Fibroblast of skin of right biceps (primary cell): ENCODE measurements at places on chromosomes 4 and X.

DNA sequence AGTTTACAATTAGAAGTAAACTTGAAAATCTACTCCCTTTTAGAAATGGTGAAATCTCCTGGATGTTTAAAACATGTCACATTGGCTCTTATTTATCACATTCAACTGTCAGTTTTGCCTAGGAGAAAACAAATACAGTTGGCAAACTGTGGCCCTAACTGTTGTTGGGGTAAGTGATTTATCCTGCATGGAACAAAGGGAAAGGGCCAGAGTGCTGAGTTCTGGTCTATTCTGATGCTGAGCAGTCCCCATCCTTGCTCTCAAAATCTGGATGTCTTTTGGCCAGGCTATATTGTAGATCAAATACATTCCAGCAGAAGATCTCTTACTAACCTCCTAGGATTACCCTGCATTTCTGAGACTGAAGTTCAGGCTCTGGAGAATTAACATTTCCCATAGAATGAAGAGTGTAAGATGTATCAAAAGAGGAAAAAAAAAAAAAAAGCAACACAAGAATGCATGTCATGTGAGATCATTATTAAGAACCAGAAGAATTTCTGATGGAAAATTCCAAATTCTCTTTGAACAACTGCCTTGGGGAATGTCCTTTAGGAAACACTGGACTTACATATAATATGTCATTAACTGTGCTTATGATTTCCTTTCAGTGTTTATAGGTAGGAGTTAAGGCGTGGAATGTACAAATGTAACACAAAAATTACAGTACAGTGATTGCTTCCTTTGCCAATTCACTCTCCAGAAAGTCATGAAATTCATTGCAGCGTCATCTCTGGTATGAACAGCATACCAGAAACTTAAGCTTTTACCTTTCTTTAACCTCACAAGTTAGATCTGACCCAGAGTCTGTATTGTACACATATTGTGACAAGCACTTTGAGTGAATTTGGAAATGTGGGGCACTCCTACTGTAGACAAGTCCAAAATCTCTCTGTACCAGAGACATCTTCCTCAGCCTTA lies 1012.5 kb upstream of the LCORL start:
- peak; percentile 5 for DNase-seq

DNA sequence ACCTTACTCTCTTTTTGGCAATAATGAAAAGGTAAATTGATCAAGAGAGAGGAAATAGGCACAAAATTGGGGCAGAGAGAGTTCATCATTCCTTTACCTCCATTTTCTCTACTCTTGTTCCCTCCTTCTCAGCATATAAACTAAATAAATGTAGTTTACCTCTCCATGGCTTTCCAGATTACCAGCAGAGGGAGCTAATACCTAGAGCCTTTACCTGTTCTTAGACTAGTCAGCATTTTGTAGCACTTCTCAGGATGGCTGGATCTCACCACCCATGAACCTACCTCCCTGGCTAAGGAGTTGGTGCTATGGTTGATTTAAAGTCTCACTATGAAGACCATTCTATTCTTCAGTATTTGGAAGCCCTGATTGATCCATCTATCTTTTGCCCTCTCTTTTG lies 15.7 kb downstream of the OFD1 start:
- DNase-seq, result no peak

GRCh38 chr4:128155231-128155855 lies 94.2 kb downstream of the LARP1B start:
- no peak for DNase-seq

- DNase-seq, result no peak
These were observed 130.9 kb upstream of the RPS6KA3 start for GRCh38 chrX:20397587-20397986.

- DNase-seq, result peak; percentile 22
These were observed 25.5 kb downstream of the MID2 start for GRCh38 chrX:107851215-107851614.

- peak; percentile 29 for DNase-seq
These were observed 71.8 kb downstream of the ASMT start for GRCh38 chrX:1686642-1687041.

DNA sequence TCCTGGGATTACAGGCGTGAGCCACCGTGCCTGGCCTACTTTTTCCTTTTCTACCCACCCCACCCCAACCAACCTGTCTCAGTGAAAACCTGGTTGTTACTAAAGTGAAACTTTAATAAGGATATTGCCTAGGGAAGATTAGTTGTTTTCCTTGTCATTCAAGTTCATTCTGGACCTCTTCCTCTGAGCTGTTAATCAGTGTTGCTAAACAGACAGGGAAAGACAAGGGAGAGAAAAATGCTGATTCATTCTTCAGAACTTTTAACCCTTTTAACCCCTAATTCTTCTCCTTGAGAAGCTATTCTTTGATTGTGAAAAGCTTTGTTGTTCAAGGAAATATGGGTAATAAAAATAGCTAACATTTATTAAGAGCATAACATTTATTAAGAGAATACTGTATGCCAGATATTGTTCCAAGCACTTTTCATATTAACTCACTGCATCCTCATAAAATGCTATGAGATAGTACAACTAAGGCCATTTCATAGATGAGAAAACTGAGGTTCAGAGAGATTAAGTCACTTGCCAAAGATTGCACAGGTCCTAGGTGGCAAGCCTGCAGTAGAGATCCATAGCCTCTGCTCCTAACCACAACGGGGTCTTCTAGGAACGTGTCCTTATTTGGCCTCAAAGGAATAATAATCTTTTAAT lies 34.8 kb downstream of the OSTC start:
- DNase-seq, result peak; percentile 24

DNA sequence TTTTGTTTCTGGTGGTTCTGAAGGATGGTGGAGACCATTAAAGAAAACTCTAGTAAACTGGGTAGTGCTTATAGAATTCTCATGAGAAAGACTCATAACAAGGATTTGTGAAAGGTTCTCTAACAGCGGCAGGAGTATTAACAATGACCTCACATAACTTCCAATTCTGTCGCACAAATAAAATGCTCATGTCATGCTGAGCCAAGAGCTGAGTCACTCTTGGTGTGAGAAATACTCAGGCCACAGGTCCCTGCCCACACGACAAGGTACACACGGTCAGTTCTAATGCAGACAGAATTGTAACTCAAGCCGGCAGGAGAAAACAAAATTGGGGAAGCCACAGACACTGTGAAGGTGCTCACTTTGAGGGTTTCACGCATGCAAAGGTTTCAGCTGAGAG lies 34.4 kb upstream of the C4orf50 start:
- DNase-seq, result no peak

DNA sequence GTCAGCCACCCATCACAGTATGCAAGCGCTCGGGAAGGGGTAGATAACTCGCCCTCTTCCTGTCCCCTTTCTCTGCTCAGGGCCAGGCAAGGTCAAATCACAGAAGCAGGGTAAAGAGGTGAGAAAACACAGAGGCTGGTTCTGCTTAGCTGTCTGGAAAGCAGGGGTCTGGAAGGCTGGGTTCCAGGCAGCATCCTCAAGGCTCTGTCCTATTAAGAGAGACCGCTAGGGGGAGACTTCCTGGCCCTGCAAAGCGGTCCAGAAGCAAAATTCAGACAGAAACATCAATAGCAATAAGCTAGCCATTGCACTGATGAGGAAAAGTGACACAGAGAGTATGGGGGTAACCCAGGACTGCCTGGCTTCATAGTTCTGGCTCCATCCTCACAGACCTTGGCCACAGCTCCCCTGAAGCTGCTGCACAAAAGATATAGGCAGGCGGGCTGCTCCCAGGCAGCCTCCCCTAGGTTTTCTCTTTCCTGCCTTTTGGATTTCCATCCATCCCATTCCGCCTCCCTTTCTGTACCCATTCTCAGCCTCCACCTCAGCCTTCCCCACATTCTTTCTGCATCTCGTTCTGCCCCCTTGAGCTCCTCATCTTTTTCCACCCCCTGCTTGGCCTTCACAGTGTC lies 308.5 kb downstream of the EVC2 start:
- peak; percentile 37 for DNase-seq

DNA sequence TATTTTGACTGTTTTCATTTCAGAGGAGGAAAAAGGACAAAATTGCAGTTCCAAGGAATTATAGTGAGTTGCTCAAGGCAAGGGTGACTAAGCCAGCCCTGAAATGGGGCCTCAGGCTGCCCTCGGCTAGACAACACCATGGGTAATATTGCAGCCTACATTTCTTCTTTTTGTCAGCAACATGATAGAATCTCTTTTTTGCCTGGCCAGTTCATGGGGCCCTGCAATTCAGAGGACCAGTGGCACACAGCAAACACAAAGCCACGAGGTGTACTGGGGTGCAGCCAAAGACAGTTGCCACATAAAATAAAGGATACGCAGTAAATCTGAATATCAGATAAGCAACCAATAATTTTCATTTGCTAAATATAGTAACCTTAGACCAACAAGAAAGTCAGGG lies 41.8 kb downstream of the RBM47 start:
- DNase-seq, result peak; percentile 65

DNA sequence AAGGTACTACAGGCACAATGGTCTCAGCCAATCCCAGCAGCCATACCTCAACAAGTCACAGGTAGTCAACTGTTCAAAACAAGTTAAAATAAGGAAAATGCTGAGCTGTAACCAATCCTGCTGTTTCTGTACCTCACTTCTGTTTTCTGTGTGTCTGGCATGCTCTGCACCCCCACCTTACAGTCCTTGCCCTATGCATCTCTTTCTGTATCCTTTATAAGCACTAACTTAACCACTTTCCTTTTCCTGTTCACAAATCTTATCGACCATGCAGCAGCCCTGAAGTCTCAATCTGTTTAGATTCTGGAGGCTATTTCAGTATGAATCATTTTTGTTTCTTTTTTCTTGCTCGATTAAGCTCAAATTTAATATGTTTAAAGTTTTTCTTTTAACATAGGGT lies 12.5 kb upstream of the FAM13A start:
- DNase-seq, result no peak

GRCh38 chr4:22427675-22428074 lies 88.2 kb downstream of the ADGRA3 start:
- no peak for DNase-seq

DNA sequence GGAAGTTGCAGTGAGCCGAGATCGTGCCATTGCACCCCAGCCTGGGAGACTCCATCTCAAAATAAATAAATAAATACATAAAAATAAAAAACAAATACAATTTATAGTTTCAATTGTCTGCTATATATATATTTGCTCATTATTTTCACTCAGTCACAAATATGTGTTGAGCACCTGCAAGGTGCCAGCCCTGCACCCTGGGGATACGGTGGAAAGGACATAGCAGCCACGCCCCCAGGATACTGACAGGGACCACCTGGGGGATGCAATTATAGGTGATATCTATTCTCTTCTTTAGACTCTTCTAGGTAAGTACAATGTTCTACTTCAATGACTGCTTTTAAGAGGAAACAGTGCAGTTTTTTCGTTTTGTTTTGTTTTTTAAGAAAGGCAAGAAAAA lies 85.0 kb downstream of the JAKMIP1 start:
- DNase-seq, result no peak

- DNase-seq, result peak; percentile 10
These were observed 255 bp upstream of the CNOT6L start for GRCh38 chr4:77819404-77819842.

DNA sequence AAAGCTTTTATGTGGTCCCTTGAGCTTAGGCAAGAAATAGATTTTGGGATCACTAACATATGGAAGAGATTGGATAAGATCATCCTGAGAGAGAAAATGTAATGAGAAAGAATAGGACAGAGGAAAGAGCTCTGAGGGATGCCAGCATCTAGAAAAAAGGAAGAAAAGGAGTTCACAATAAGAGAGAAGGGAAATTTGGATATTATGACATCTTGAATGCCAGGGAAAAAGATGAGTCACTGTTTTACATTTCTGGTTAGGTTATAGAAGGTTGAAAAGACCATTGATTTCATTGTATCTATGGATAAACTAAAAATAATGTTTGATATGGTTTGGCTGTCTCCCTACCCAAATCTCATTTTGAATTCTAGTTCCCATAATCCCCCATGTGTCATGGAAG lies 208.5 kb downstream of the MAD2L1 start:
- no peak for DNase-seq

DNA sequence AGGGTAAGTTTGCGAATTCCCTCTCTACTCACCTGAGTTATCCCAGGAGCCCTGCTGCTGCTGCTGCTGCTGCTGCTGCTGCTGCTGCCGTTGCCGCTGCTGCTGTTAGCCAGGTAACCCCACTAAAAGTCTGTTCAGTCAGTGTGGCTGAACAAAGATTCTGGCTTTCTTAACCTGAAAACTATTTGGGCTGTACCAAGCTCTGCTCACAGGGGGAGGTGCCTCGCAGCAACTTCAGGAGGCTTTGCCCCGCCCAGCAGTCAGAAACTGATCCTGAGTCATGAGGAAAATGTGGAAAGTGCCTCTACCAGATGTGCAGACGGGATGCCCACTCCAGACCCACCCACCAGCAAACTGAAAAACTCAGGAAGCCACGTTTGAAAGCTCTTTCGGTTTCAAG lies at the start of gene CAPN6:
Gene CAPN6 (minus strand): TSS at position 145 of the 400 bp plus-strand sequence. CDS start 6,547 bp downstream, outside the sequence.
- peak; percentile 13 for DNase-seq

- no peak for DNase-seq
These were observed 212.7 kb upstream of the FMR1 start for GRCh38 chrX:147699061-147699460.

DNA sequence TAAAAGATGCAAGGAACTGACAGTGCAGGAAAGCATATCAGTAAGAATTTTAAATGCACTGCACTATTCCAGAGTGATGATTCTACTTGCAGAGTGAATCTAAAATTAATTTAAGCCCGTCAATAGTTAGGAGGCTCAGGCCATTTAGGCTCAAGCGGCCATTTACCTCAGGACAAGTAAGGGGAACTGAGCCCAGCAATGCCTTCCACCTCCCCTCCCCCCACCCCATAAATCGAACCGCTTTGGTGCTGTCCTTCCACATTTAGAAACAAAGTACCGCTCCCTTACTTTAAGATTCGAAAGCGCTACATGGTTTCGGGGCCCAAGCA lies 665 bp downstream of the RBM41 start:
- DNase-seq, result peak; percentile 10

DNA sequence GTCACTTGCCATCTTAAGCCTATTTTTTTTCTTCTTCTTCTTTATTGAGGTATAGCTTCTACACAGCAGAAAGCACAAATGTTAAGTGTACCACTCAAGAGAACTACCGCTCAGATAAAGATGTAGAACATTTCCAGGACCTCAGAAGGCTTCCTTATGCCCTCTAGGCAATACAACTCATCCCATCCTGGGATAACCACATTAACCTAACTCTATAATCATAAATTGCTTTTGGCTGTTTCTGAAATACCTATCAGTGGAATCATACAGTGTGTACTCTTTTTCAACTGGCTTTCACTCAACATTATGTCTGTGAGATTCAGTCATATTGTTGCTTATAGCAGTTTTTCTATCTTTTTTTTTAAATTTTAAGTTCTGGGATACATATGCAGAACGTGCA lies 51.7 kb downstream of the ARFIP1 start:
- peak; percentile 10 for DNase-seq

DNA sequence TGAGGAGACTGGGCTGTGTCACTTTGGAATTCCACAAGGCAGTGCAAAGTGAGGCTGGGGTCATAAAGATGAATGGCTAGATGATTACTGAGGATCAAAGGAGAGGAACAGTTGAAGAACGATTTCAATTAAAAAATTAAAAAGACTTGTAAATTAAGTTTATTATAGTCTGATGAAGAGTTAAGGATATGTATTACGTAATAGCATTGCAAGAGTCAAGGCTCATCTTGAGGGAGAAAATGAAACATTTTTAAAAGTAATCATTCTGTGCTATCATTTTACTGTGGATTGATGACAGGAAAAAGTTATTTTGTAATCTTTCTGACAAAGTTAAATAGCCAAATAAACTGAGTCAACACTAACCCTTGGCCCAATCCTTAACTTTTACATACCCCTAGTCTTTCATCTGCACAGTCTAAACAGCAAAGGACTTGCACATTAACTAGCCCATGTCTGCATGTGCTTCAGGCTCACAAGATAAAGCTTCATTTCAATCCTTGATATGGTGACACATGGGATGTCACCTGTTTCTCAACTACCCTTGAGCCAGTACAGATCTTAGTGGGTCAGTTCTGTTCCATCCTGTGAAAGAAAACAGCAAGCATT lies 465.5 kb upstream of the CTSO start:
- peak; percentile 12 for DNase-seq
